ENCODE measurements at places on chromosomes 16 and 17.

DNA sequence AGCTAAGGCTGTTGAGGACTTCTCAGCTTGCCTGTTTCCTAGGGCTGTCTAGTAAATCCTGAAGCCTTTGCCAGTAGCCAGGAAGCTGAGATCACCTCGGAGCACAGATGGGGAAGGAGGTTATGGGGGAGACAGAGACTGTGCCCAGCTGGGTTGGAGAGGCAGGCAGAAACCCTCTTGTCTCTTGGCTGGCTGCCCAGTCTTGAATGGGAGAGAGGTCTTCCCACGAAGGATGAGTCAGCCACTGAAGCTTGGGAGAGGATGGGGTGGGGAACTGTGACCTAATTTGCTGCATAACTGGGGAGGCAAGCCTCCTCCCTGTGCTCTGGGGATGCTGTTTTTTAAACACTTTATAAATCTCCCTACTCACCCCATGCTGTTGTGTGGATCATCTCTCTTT is 69.8 kb downstream of the SHISA9 start:
- DNase-seq = peak; percentile 57

DNA sequence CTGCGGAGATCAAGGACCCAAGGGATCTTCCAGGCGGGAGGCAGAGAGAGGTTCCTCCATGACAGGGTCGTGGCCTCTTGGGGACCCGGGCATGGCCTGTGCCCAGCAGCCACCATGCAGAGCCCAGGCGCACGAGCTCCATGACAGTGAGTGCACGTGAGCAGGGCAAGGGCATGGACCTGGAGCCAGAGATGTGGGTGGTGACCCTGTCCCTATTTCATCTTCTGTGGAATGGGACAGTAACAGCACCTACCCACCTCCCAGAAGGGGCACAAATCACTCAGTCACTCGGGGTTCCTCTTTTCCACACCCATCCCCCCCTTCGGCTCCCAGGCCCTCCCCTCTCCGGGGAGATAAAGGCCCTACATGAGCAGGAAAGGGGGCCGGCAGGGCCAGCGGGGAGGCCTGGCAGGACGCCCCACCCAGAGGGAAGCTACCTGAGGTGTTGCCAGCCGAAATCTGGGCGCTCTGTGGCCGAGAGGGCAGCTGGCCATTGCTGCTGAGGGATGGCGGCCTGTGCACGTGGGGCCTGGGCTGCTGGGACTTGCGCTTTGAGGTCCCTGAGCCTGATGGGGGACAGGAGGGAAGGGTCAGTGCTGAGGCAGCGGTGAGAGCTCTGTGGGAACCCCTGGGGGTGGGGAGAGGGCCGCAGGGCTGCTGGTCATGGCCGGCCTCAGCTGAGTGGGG is 10.4 kb downstream of the UBALD2 start:
- DNase-seq = no peak

- DNase-seq = no peak
These were observed 16.0 kb upstream of the SP6 start for GRCh38 chr17:47866941-47867340.

- no peak for DNase-seq
These were observed 7.7 kb downstream of the PSMD7 start for GRCh38 chr16:74304164-74304834.

- DNase-seq = no peak
These were observed 436.5 kb downstream of the HS3ST4 start for GRCh38 chr16:26128296-26128695.

- no peak for DNase-seq
These were observed 3.4 kb upstream of the CDT1 start for GRCh38 chr16:88800277-88800592.

DNA sequence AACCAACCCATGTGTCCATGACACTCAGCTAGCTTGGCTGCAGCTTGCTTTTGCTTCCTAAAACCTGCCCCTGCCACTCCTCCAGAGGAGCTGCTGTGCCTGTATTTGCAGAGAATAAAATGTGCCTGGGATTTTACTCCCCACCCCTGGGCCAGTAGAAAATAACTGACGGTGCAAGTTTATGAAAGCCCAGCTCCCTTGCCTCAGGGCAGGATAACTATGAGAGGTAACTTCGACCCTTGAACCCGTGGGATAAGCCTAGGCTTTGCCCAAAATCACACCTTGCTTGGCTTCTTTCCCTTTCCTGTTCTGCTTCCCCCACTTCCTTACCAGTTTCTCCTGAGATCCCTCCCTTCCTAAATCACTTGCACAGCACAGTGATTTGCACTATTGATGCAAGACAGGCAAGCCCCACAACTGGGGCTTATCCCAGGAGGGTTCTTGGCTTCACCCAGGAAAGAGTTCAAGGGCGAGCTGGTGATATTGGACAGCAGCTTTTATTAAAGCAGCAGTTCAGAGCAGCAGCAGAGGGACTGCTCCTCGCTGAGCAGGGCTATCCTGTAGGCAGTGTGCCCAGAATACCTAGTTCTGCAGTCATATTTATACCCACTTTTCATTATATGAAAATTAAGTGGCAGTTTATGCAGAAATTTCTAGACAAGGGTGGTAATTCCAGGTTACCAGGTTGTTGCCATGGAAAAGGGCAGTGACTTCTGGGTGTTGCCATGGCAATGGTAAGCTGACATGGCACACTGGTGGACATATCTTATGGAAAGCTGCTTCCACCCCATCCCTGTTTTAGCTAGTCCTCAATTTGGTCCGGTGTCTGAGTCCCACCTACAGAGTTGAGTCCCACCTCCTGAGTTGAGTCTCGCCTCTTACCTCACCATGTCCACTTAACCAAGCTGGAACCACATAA is 6.3 kb upstream of the ERCC4 start:
- DNase-seq = no peak

DNA sequence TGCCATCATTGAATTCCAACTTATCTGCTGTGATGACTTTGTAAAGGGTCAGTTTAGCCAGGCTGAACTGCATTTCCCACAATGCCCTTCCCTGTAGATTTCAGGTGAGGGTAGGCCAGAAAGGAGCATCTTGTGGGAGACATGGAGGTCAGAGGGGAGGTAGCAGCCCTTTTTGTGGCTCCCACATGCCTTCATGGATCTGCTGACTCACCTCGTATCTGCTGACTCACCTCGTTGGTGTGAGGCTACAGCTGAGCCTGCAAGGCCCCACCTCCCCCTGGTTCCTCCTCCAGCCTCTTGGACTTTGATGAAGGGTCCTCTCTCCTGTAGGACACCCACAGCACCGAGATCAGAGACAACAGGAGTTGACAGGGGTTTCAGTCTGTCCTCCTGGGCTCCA is 102.5 kb downstream of the SALL1 start:
- no peak for DNase-seq

GRCh38 chr17:71535321-71535720 is 585.5 kb upstream of the SOX9 start:
- no peak for DNase-seq

DNA sequence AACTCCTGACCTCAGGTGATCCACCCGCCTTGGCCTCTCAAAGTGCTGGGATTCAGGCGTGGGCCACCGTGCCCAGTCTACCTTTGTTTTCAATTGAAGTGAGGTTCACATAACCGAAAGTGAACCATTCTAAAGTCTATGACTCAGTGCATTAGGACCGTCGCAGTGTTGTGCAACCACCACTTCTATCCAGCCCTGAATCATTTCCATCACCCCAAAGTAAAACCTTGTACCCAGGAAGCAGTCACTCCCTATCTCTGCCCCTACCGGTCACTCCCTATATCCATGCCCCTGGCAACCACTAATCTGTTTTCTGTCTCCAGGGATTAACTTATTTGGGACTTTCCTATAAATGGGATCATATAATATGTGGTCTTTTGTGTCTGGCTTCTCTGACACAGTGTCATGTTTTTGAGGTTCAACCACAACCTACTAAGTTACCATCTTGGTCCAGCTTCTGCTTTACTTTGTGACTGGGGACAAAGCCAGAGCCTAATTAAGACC is 28.3 kb upstream of the CDC42EP4 start:
- DNase-seq = no peak

DNA sequence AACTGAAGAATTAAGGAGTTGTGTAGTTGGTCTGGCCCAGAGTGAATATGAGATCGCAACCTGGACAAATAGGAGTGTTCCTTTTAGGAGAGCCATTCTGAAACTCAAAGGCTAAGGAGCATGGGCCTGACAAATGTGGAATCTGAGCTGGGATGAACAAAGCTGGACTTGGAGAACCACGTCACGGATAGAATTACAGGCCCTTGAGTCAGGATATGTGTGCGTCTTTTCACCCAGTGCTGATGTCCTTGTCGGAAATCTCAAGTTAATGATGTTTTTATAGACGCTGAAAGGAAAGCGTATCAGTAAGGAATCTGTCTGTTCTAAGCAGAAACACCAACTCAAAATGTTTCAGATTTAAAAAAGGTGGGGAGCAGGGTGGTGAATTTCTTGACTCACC is 173.8 kb upstream of the ZKSCAN2 start:
- DNase-seq = no peak

GRCh38 chr17:6052926-6053325 is 17.3 kb upstream of the WSCD1 start:
- DNase-seq = no peak

GRCh38 chr17:64982139-64982915 is 63.0 kb upstream of the LRRC37A3 start:
- no peak for DNase-seq

- DNase-seq = no peak
These were observed 64.2 kb upstream of the TNRC6C start for GRCh38 chr17:77894126-77894956.
